GM04503 (cell line): ENCODE measurements at places on chromosomes 2 and 18.

- DNase-seq, result no peak
Observed at GRCh38 chr18:66632756-66633155, 28.9 kb upstream of the CDH19 start.

DNA sequence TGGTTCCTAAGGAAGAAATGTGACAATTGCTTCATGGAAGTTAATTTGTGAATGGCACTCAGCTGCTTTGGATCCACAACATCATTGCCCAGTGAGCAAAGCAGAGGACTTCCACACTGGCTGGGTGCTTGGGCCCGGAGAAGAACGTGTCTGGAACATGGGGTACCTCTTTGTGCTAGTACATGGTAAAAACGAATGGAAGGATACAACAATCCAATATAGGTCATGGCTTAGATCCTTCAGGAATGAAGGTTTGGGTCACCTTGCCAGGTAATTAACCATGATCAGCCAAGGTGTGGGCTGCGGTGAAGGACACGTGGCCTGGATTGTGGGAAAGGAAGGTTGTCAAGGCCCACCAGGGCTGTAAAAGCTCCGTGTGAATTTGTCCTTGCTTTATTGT, 245.9 kb upstream of the HS6ST1 start:
- DNase-seq, result no peak

- no peak for DNase-seq
Observed at GRCh38 chr2:157995117-157995516, 106.6 kb upstream of the UPP2 start.

- no peak for DNase-seq
Observed at GRCh38 chr2:65067806-65068553, 11.8 kb downstream of the CEP68 start.

- peak; percentile 78 for DNase-seq
Observed at GRCh38 chr2:9897331-9897737, 54.1 kb downstream of the TAF1B start.

DNA sequence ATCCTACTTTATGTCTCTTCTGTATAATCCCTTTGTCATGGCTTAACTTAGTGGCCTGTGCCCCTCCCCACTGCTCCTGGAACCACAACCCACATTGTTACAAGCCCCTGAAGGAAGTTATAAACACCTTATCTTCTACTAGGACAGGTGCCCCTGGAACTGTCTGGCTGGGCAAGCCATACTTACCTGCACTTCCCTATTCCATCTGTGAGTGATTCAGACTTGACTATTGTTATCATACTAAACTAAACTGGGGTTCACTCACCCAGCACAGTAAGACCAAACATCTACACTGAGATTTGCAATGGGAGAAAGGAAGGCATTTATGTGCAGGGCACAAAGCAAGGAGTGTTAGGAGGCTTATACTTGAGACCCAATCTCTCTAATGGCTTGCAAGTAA, 3.7 kb upstream of the UGT1A6 start:
- no peak for DNase-seq

DNA sequence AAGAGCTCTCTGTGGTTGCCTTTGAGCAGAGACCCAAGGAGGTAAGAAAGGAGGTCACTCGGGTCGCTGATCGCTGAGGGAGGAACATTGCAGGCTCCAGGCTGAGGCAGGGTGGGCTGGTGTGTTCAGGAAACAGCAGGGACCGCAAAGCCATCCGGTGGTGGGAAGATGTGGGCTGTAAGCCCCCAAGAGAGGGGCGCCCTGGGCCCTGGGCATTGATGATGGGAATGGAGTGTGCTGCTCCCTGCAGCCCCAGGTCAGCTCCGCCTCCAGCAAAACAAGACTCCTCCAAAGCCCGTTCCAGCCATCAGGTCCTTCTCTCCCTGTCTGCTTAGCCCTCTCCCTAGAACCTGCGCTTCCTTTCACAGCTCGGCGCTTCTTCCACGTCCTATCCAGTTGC, 229.7 kb downstream of the KLHL29 start:
- no peak for DNase-seq

DNA sequence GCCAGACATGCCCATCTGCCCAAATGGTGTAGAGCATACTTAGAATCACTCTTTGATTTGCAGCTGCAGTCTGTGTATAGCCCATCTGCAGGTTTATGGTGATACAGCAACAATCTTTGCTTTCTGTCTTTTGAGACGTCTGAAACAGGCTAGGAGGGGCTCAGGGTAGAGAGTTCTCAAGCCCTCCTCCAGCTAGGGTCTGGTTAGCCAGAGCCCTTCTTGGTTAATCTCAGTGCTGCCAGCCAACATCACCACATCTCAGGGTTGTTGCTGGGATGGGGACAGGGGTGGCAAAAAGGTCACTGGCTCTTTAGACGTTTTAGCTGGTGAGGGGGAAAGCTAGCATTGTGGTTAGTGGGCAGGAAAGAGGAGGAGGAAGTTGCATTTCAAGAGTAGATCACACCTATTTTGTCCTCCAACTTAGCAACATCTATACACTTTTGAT, 136.6 kb upstream of the ACAA2 start:
- DNase-seq, result no peak

DNA sequence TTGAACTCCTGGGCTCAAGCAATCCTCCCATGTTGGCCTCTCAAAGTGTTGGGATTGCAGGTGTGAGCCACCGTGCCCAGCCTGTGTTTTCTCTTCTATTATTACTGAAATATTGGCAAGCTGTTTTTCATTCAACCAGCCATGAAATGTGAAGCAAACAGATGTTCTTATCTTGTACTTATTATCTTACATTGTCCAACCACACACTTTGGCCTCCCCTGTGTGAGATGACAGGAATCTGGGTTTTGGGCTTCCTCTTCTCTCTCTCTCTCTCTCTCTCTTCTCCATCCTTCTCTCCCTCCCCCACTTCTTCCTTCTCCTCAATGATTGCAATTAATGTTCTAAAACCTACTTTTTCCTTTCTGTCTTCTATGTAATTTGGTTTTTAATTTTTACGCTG, 33.1 kb downstream of the RAMP1 start:
- DNase-seq, result no peak

- DNase-seq, result peak; percentile 73
Observed at GRCh38 chr2:46119453-46119852, 177.8 kb upstream of the EPAS1 start.

DNA sequence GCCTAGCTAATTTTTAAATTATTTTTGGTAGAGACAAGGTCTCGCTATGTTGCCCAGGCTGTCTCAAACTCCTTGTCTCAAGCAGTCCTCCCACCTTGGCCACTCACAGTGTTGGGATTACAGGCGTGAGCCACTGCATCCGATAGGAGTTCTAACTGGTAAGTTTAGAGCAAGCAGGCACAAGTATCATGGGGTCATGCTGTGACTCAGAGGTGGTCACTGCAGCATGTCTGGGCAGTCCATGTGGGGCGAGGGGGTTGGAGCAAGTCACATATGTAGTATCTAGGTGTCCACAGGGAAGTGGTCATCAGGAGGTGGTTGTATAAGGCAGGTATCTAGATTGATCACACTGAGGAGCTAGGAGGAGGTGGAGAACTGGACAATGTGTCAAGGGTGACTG, 22.7 kb upstream of the STARD7 start:
- DNase-seq, result no peak

DNA sequence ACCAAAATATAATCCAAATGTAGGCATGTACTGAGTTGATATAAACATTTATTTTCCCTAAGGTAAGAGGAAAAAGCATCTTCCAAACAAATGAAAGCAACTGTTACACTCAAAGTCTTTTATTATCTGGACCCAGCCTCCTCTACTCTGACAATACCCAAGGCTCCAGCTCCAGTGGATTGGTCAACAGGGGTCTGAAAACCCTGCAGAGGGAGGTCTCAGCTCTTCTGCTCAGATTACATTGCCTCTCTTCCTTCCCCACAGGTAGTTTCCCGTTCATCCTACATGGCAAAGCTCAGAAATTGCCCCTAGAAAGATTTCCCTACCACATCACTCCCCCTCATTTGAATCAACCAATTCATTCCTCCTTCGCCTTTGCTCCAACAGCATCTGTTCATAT, 457.0 kb downstream of the METTL4 start:
- no peak for DNase-seq

GRCh38 chr2:101408925-101409324, 21.6 kb upstream of the CREG2 start:
- no peak for DNase-seq

- peak; percentile 69 for DNase-seq
Observed at GRCh38 chr2:180006781-180007579, at the start of gene CWC22. CWC22 (minus strand) TSS chr2:180007297; CDS start chr2:179993341, 13,956 bp downstream.

DNA sequence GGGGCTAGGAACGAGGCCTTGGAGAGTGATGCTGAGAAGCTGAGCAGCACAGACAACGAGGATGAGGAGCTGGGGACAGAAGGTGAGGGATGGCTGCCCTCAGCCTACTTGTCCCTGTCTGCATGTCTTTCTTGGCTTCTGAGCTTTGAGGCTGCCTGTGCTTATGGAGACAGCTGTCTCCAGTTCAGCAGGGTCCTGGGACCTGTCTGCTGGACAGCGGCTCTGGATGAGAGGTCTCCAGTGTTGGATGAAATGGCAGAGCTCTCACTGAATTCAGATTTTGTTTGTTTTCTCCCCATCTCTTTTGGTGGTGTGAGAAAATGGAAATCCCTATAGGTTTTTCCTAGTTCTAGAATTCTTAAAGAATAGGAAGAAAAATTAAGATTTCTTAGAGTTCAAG, 54.8 kb downstream of the NTSR2 start:
- no peak for DNase-seq

DNA sequence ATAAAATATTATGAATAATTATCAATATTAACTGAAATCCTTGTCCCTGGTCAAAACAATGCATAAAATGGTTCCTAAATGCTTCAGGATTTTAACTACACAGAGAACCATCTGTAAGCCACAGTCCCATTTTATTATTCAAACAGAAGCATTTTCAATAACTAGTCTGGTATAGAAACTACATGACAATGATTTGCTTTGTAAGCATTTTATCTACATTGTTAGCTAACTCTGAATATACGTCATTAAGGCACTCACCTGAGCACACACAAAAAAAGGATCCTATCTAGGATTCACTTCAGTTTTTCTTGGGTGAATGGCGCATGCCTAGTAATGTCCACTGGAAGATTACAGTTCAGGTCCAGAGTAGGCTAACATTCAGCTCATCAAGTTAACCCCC, 22.8 kb downstream of the EPB41L3 start:
- DNase-seq, result no peak

DNA sequence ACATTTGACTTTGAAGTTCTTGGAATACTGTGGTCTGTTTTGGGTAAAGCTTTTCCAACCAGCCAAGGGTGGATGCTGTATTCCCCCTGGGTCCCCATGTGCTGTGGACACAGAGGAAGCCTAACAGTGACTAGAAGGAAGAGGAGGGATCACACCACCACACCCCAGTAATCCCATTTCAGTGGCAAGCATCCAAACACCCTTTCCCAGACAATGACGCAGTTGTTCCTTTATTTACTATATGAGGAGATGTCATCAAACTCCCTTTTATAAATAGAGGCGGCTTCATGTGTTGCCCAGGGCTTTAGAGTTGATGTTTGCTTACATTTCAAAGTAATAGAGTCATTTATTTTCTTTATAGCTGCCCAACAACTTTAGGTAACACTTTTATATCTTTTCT, 959.4 kb upstream of the GYPC start:
- no peak for DNase-seq

DNA sequence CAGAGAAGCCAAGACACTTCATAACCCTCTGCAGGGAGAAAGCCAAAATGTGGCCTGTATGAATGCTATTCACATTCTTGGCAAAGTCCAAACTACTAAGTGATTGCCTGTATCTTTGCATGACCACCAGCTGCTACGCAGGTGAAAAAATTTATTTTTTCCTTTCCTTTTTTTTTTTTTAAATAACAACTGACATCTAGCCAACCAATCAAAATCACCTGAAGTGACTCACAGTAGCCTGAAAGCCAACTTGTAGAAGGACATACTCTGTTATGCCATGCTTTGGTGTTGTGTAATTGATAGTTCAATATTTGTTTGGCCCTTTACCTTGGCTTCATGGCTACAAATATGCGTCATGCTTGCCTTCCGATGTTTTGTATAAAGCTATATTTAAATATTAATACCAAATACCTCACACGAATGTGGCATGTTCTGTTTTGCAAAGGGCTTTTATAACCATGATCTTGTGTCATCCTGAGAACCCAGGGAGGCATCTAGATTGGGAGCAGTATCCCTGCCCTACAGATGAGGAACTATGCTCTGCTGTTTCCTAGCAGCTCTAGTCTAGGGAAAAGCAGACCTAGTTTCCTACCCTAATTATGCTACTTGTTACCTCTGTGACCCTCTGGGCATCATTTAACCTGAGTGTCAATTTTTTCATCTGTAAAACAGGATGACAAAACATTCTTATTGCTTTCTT, 102.1 kb downstream of the MYOM1 start:
- DNase-seq, result no peak

- DNase-seq, result no peak
Observed at GRCh38 chr18:8893628-8894231, 188.4 kb downstream of the MTCL1 start.

DNA sequence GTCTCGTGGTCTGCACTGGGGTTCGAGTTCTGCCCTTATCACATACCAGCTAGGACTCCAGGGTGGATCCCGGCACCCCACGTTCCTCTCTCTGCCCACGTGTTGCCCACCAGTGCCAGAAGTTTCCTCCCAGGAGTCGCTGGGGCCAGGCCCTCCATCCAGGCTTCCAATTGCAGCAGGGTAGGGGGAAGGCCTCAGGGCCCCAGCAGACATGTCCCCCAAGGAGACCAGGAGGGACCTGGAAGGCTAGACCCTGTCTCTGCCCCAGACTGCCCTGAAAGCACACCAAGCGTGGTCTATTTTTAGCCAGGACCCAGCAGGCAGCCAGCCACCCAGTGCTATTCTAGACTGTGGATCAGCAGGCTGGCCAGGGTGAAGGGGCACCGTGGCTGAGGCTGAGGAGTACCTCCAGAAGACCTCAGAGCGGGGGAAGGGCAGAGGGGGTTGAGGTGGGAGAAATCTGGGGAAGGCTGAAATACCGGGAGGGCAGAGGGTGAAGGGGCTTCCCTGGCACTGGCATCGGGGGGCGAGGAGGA, 18.8 kb upstream of the TNS1 start:
- no peak for DNase-seq

DNA sequence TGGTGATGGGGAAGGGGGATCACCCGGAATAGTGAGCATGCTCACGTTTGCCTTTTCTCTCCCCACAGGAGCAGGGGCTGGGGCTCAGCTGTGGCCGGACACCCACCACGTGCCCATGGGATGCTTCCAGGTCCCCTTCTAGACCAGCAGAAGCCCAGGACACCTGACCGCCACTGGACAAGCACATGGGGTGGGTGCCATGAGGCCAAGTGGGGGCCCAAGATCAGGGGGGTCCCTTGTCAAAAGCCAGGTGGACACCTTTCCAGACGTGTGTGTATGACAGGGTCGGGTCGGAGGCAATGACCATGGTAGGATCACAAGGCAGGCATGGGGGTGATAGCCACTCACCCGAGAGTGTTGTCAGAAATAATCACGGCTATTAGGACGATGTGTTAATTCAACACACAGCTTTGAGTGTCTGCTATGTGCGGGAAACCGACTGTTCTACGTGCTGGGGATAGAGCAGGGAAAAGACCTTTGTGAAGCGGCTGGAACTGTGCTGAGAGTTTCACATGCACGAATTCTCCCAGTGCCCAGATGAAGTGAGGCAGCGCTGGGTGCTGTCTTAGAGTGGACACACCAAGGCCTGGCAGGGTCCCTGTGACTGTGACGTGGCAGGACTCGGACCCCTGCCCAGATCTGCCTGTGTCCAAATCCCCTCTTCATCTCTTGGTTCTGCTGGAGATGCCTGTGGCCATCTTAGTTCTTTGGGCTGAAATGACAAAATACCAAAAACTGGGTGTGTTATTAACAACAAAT, 244.7 kb downstream of the NDUFA10 start:
- DNase-seq, result no peak

GRCh38 chr2:188440849-188441248, 149.2 kb downstream of the GULP1 start:
- DNase-seq, result no peak
